ENCODE measurements at places on chromosomes 1 and 21.

GRCh38 chr1:205481629-205482151, 22.8 kb upstream of the CDK18 start:
- DNase-seq = no peak

DNA sequence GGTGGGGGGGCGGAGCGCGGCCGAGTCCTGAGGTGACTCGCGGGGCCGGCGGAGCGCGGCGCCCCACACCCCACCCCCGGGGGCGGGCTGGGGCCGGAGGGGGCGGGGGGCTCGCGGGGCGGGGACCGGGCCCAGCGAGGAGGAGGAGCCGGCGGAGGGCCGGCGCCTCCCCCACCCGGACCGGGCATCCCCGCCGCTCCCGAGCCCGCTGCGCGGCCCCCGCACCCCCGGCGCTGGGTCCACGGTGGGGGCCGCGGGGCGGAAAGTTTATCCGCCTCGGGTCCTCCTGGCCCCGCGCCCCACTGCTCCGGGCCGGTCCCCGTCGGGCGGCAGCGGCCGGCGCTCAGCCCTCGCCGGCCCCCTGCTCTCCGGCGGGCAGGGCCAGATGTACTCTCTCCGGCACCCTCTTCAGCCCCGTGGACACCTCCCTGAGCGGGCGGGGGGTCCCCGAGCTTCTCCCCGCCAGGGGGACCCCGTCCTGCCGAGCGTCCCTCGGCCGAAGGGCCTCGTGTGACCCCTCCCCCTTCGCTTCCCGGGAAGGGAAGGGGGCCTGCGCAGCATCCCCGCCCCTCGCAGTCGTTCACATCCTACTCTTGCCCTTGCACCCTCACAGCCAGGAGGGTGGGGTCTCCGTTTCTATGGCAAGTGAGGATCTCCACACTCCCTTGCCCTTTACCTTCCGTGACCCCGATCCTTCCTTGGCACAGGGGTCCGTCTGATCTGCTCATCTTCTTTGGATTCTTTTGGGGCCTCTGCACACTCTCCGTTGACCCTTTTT, 663 bp downstream of the CAMTA1 start:
- DNase-seq = peak; percentile 52

GRCh38 chr1:61441723-61442262, 283.1 kb downstream of the TM2D1 start:
- DNase-seq = no peak

DNA sequence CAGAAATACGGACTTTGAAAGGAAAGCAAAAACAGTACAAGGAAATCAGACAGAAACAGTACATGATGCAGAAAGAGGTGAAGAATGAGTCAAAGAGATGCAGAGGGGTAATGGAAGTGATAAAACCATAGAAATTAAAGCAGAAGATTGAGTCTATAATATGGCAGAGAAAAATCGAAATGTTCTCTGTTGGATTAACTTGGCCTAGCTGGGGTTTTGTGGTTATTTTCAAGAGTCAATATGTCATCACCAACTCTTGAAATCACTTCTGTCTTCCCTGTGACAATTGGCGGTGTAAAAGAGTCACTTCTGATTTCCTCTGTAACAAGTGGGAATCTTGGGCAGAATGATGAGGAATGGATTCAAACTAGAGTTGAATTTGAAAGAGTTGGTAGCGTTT, 7.4 kb downstream of the YTHDF2 start:
- DNase-seq = no peak

- no peak for DNase-seq
These were observed at the start of gene MACF1 for GRCh38 chr1:39204441-39205081. TSS of gene MACF1 (plus strand) at chr1:39204695. CDS start at chr1:39205023, 328 bp downstream.

GRCh38 chr1:112470966-112471365, 37.8 kb upstream of the WNT2B start:
- DNase-seq = no peak

GRCh38 chr21:41160036-41160435, 7.9 kb upstream of the BACE2 start:
- DNase-seq = no peak

GRCh38 chr1:174217248-174217647, 57.9 kb downstream of the RABGAP1L start:
- no peak for DNase-seq

GRCh38 chr1:226470921-226471866, 63.3 kb upstream of the PARP1 start:
- no peak for DNase-seq

- no peak for DNase-seq
These were observed 18.6 kb upstream of the HSPG2 start for GRCh38 chr1:21955501-21956281.

- no peak for DNase-seq
These were observed 159.5 kb downstream of the LTN1 start for GRCh38 chr21:28833182-28833581.
